Esophagus muscularis mucosa (tissue), 4 donors: ENCODE measurements at places on chromosomes 4 and X. TPM values are rescaled to one million over a fixed set of nuclear protein-coding genes. Genes with fewer than 3 reads are reported as not detected.

Gene SNX25
- 23.0 TPM for total RNA-seq

Gene BBS12
- total RNA-seq, result 3.7 TPM

Gene TENM3
- 16.2 TPM for total RNA-seq

Gene APELA
- total RNA-seq, result not detected

Gene UGT2B11
- total RNA-seq, result not detected

GRCh38 chr4:41573502-41574001 lies 35.6 kb downstream of the LIMCH1 start:
- peaks cover 35% of the 10 kb centered on the region for H3K4me1 ChIP-seq
- DNase-seq, result no peak
- peak overlapping the region; percentile 12 for H3K27ac ChIP-seq
- H3K36me3 ChIP-seq, result no peaks in the 10 kb centered on the region

- no peak overlapping the region for H3K4me3 ChIP-seq
- H3K4me1 ChIP-seq, result peaks cover 8% of the 10 kb centered on the region
- DNase-seq, result no peak
- no peaks in the 10 kb centered on the region for H3K27me3 ChIP-seq
- no peaks in the 10 kb centered on the region for H3K36me3 ChIP-seq
- H3K27ac ChIP-seq, result no peak overlapping the region
These were observed 168.3 kb downstream of the SPRY1 start for GRCh38 chr4:123564758-123565346.

- no peak for DNase-seq
- no peak overlapping the region for H3K27ac ChIP-seq
- no peaks in the 10 kb centered on the region for H3K36me3 ChIP-seq
These were observed 2649.3 kb downstream of the PCDH7 start for GRCh38 chr4:33369446-33369845.

DNA sequence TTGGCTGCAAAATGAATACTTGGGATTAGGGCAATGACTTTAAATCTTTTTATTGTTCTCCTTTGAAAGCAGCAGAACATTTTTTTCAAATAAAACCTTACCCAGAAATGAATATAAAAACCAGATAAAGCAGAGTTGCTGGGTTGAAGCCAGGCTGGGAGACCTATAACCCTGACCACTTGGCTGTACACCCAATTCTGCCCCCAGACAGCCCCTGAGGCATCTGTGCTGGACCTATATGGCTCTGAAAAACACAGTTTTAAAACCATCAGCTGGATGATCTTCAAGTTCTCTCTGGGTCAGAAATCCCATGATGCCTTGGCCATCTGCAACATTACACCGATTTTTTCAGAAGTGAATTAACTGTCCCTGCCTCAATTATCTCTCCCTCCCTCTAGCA lies 23.7 kb upstream of the GLRA2 start:
- no peaks in the 10 kb centered on the region for H3K27me3 ChIP-seq
- DNase-seq, result no peak
- no peaks in the 10 kb centered on the region for H3K36me3 ChIP-seq
- no peak overlapping the region for H3K27ac ChIP-seq
- no peak overlapping the region for H3K4me3 ChIP-seq

GRCh38 chr4:153034681-153035080 lies 98.6 kb downstream of the FHDC1 start:
- H3K4me1 ChIP-seq, result no peaks in the 10 kb centered on the region
- H3K36me3 ChIP-seq, result no peaks in the 10 kb centered on the region
- H3K27me3 ChIP-seq, result no peaks in the 10 kb centered on the region

GRCh38 chrX:101416691-101417090 lies 8.7 kb downstream of the HNRNPH2 start:
- no peak overlapping the region for H3K4me3 ChIP-seq
- H3K36me3 ChIP-seq, result peaks cover 7% of the 10 kb centered on the region
- no peak overlapping the region for H3K27ac ChIP-seq
- H3K27me3 ChIP-seq, result no peaks in the 10 kb centered on the region

- DNase-seq, result no peak
- no peaks in the 10 kb centered on the region for H3K4me1 ChIP-seq
- H3K27me3 ChIP-seq, result no peaks in the 10 kb centered on the region
These were observed 419.5 kb downstream of the HNRNPD start for GRCh38 chr4:81954271-81954670.

DNA sequence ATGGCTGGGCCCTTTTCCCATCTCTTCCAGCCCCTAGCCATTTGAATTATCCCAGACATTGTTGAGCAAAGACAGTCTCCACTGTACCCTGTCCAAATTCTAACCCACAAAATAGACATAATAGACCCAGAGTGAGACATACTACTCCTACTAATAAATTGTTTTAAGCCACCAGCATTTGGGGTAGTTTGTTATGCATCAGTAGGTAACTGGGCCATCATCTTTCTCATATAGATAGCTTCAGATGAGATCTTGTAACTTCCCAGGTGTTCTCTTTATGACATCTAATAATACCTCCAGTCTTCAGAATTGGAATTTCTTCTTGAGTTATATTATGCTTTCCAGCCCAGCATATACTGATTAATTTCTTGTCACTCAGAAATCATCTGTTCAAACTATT lies 117.2 kb upstream of the OTUD4 start:
- no peaks in the 10 kb centered on the region for H3K27me3 ChIP-seq
- no peaks in the 10 kb centered on the region for H3K4me1 ChIP-seq
- no peak overlapping the region for H3K4me3 ChIP-seq
- no peaks in the 10 kb centered on the region for H3K36me3 ChIP-seq
- DNase-seq, result no peak

DNA sequence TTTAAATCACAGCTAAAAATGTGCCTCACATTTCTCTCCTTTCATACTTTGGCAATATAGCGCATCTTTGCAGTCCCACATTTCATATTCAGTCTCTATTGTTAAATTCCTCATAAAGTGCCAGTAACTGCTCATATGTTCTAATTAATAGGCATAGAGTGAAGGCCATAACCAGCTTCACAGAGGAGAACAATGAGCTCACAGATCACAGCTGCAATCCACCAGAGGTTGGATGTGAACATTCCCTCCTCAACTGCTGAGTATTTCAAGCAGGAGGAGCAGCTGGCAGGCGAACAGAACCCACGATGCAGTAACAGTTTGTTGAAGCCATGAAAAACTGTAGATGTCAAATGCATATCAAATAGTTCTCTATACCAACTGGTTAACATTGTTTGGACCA lies 2088.7 kb upstream of the AGA start:
- H3K36me3 ChIP-seq, result no peaks in the 10 kb centered on the region
- H3K4me3 ChIP-seq, result no peak overlapping the region
- H3K27ac ChIP-seq, result no peak overlapping the region
- H3K27me3 ChIP-seq, result no peaks in the 10 kb centered on the region

DNA sequence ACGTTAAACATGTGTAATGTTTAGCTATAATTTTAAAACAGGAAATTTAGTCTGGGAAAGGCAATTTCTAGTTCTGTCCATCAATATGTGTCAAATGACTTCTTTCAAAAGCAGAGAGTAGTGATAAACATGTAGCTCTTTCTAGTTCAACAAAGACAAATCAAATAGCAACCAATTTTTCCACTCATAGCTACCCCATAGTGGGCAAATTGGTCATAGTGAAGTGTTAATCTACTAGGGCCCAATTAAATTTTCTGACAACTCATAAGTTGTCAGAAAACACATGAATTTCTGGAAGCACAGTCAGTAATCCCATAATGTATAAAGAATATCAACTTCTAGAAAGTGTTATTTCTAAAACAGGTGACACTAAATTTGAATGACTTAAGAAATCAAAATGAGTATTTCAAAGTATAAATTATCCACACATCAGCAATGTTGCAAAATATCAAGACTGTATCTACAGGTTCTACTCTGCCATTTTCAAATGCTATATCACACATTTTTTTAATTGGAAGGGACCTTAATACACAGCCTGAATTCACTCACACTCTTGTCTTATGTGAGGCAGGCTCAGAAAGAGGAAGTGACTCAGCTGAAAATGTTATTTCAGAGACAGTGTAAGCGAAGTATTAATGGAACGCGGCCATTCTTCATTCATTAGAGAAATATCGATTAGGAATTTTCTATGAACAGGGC lies 7.7 kb downstream of the OCIAD2 start:
- DNase-seq, result no peak
- H3K4me1 ChIP-seq, result no peaks in the 10 kb centered on the region
- H3K36me3 ChIP-seq, result no peaks in the 10 kb centered on the region

DNA sequence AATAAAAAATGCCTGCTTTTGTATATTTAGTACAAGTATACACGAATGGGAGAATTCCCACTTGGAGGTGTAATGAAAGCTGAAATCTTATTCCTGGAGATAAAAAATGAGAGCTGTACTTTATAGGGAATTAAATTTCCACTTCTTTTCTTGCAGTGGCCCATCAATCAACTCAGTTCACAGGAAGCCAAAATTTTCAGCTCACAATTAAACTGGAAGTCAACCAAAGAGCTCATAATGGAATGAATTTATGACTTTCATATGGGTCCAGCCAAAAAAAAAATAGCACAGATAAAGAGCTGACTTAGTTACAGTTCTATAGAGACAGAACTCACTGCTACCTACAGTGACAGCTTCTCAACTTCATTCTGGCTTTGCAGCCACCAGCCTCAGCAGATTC lies 115.2 kb upstream of the TBC1D9 start:
- peaks cover 7% of the 10 kb centered on the region for H3K4me1 ChIP-seq
- H3K27me3 ChIP-seq, result no peaks in the 10 kb centered on the region
- DNase-seq, result peak; percentile 29
- H3K36me3 ChIP-seq, result no peaks in the 10 kb centered on the region
- no peak overlapping the region for H3K4me3 ChIP-seq
- H3K27ac ChIP-seq, result no peak overlapping the region

- no peaks in the 10 kb centered on the region for H3K27me3 ChIP-seq
- no peaks in the 10 kb centered on the region for H3K36me3 ChIP-seq
- DNase-seq, result no peak
- H3K4me3 ChIP-seq, result no peak overlapping the region
These were observed 40.5 kb upstream of the GPR78 start for GRCh38 chr4:8539661-8540060.

DNA sequence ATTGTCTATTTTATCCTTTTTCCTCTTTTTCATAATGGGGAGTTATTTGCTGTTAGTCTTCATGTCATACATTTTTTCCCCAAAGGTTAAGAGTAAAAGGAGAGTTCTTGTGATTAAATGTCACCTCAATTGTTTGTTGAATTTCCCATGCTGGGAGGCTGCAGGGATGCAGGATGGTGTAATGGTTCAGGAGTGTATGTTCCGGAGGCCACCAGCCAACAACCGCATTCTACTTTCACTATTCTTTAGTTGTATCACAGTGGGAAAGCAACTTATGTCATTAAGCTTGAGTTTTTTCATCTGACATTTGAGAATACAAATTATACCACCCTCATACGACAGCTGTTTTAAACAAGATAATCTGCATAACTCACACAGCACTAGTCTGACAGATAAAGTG lies 15.4 kb downstream of the AFP start:
- H3K36me3 ChIP-seq, result no peaks in the 10 kb centered on the region
- H3K27me3 ChIP-seq, result no peaks in the 10 kb centered on the region
- no peak overlapping the region for H3K27ac ChIP-seq
- no peaks in the 10 kb centered on the region for H3K4me1 ChIP-seq
- H3K4me3 ChIP-seq, result no peak overlapping the region

GRCh38 chr4:57078685-57079521 lies 31.3 kb downstream of the IGFBP7 start:
- H3K27ac ChIP-seq, result peak overlapping the region; percentile 64
- H3K27me3 ChIP-seq, result no peaks in the 10 kb centered on the region
- DNase-seq, result no peak
- H3K4me1 ChIP-seq, result peaks cover 89% of the 10 kb centered on the region
- H3K36me3 ChIP-seq, result no peaks in the 10 kb centered on the region

GRCh38 chr4:25022766-25023165 lies 8.0 kb downstream of the LGI2 start:
- no peak overlapping the region for H3K27ac ChIP-seq
- H3K27me3 ChIP-seq, result no peaks in the 10 kb centered on the region
- DNase-seq, result no peak
- peaks cover 33% of the 10 kb centered on the region for H3K36me3 ChIP-seq
- H3K4me3 ChIP-seq, result no peak overlapping the region

DNA sequence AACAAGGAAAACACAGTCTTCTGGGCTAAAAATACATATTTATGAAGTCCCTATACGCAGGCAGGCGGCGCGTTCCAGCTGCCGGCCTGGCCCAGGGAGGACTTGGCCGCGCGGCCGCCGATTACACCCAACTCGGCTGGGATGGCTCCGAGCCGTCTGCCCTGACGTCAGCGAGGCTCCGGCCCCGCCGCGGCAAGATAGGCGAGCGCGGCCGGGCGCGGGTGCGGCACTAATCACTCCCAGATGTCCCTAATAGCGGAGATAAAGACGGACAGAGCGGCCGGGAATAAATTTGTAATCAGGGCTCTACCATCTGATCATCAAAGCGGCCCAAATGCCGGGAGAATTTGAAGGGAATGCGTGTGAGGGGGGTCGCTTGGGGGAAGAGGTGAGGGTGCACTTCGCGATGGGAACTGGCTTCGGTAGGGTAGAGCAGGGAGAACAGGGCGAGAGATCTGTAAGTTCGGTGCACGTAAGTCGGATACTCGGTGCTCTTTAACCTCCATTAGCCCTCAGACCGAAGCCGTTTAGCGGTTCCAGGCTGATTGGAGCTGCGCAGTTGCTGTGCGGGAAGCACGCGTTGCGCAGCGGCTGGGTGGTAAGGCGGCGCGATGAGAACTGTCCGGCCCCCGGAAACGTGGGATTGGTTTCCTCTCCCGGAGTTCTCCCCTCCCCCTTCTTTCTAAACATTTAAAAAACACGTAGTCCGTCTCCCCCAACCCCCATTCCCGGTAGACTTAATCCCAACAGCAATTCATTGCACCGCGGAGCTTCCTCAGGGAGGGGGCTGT lies 7.7 kb downstream of the HAND2 start:
- peak overlapping the region; percentile 87 for H3K4me3 ChIP-seq
- H3K4me1 ChIP-seq, result peaks cover 41% of the 10 kb centered on the region
- peaks cover 17% of the 10 kb centered on the region for H3K36me3 ChIP-seq
- H3K27me3 ChIP-seq, result no peaks in the 10 kb centered on the region

DNA sequence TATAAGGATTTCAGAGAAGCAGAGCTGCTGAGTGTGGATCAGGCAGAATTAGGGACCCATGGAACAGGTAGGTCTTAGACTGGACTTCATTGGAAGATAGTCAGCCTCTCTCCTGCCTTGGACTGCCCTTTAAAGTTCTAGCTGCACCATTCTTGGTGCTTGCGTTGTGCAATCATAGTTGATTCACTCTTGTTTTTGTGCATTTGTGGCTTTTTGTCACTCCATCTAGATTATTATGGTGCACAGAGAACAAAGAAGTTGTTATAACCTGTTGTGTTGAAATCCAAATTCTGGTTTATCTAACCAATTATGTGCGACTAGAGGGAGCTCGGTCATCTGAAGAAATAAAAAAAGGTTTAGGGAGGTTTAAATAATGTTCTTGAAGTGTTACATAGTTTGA lies 59.3 kb downstream of the JADE1 start:
- H3K4me3 ChIP-seq, result no peak overlapping the region
- peaks cover 2% of the 10 kb centered on the region for H3K4me1 ChIP-seq
- no peaks in the 10 kb centered on the region for H3K27me3 ChIP-seq
